ENCODE measurements at places on chromosomes 5 and 9.

DNA sequence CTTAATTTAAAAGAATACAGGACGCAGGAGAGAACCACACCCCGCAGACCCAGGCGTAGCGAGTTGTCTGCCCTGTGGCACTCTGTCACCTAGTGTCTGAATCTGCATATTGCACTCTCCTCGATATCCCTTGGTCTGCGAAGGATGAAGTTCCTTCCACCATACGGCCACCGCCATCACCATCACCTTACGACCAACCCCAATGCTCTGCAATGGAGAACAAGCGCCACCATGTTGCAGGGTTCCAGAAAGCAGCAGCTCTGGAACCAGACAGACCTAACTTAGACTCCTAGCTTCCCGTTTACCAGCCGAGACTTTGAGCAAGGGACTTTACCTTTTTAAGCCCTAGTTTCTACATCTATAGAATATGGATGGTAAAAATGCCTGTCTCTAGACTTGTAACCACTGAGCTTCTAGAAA lies 77.4 kb upstream of the DMRT1 start:
- peak; percentile 33 for DNase-seq

DNA sequence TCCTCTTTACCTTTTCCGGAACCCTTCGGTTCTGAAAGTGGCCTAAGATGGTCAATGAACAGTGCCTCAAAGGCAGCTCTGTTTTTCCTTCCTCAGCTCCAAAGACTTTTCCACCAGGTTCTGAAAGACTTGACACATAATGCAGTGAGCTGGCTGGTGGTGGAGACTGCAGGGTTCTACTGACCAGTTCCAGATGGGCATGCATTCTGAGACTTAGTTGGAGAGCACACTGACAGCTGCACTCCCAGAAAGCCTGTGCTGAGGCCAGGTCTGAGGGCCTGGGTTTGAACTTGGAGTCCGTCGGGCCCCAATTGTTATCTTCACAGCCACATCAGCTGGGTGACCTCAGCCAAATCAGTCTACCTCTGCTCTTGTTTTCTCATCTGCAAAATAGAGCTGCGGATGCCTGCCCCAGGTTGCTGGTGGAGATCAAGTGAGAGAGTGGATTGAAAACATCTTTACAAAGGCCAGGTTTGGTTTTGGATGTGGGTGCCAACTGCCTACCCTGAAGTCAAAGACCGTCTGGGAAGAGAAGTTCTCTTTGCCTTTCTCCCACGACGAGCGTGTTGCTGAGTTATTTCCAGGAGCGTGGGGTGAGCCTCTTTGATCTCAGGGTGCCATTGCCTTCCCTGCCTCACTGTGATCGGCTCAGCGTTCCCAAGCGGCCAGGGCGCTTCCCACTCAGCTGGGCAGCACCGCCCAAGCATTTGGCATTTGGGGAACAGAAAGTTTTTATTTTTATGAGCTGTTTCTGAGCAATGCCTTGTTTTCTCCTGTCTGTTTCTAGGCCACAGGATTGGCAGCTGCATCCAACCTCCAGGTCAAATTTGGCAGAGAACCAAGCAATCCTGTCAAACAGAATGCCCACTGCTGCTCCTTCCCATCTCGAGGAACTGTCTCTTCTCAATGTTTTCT lies 54.9 kb downstream of the RAD23B start:
- DNase-seq = peak; percentile 53

DNA sequence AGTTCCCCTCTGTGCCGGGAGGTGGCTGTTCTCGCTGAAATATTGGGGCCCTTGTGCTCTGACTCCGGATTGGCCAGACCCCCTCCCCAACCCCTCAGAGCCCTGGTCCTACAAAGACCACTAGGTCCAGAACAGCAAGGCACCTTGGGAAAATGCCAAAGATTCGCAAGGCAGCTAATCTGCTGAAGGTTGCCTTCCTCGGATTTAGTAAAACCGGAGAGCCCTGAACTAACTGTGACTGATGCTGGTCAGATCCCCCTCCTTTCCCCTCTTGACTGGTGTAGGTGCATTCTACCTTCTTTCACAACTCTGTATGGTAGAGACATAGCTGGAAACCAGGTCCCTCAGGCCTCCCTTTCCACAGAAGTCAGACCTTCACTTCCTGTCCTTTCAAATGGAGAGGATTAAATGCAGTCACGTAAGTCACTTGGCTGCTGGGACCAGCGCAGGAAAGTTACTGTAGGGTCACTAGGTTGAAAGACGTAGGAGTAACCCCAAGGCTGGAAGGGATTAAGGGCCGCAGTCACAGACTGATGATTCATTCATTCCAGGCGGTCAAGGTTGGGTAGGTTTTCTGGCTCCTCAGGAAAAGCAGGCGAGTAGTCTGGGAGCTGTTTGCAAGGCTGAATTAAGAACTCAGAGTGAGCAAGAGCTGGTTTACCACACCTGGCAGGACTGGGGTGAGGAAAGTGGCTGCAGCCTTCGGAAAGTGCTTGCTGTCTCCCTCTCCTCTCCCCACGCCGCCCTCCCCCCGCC lies 5.3 kb downstream of the BARX1 start:
- DNase-seq = no peak

GRCh38 chr9:136137321-136138265 lies 18.9 kb upstream of the TMEM250 start:
- no peak for DNase-seq

DNA sequence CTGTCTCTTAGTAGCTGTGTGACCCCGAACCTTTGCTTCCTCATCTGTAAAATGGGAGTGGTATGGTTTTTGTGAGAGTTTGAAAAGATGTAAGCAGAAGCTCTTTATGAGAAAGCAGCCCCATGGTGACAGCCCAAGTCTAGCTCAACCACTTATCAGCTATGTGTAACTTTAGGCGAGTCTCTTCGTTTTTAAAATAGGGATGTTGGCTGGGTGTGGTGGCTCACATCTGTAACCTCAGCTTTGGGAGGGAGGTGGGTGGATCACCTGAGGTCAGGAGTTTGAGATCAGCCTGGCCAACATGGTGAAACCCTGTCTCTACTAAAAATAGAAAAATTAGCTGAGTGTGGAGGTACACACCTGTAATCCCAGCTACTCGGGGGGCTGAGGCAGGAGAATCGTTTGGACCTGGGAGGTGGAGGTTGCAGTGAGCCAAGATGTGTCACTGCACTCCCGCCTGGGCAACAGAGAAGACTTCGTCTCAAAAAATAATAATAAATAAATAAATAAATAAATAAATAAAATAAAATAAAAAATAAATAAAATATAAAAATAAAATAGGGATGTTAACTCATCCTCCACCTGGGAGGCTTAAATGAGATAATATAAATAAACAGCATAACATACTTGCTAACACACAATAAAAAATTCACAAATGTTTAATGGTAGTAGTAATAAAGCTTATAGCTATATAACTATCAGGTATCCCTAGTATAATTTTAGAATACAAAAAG lies 71.7 kb downstream of the APBA1 start:
- DNase-seq = no peak

- no peak for DNase-seq
Measured at GRCh38 chr5:67290655-67291054, 94.1 kb upstream of the CD180 start.

DNA sequence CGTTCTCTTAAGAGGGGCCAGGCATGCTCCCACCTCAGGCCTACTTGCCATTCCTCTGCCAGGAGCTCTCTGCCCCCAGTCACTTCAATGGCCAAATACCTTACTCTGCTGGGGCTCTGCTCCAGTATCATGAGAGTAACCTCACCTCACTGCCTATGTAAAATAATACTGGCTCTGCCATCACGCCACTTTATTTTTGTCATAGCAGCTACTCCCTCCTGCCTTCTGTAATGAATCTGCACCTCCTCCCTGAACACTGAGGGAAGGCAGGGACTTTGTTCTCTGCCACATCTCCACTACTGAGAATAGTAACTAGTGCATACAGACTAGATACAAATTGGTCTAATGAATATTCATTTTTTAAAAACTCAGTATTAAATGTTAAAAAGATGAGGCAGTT lies 33.8 kb downstream of the MACROH2A1 start:
- no peak for DNase-seq

DNA sequence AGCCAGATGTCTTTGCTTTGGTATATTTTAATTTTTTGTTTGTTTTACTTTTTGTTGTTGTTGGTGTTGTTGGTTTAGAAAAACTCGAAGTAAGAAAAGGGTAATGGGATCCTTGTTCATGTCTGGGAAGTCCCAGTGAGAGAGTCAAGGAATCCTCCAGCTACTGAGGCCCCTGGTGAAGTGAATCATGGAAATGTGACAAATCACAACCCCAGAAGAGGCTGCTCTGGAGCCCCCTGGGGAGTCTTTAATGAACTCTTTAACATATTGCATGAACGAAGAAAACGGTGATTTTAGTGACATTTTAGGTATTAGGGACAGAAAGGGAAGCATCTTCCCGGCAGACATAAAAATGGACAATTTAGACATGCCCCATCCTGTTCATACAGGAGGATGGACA lies 41.3 kb downstream of the TMEM174 start:
- no peak for DNase-seq

- no peak for DNase-seq
Measured at GRCh38 chr5:32584646-32585045, 711 bp upstream of the SUB1 start.

DNA sequence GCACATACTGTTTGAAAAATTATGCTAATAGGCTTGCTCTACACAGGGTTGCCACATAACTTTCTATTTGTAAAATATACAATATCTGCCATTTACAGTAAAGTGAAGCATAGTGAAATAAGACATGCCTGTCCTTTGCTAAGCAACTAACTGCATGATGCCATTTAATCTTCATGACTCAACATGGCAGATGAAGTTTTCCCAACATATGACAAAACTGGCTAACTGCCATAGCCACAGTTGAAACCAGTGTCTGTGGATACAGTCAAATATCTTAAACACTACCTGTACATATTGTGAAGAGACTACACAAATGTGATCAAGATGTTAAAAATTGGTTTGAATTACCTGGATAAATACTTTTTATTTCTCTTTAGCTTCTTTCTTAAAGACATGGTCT lies 3.1 kb upstream of the DMAC1 start:
- peak; percentile 43 for DNase-seq

- DNase-seq = peak; percentile 24
Measured at GRCh38 chr9:118992813-118993794, 376.1 kb downstream of the BRINP1 start.

DNA sequence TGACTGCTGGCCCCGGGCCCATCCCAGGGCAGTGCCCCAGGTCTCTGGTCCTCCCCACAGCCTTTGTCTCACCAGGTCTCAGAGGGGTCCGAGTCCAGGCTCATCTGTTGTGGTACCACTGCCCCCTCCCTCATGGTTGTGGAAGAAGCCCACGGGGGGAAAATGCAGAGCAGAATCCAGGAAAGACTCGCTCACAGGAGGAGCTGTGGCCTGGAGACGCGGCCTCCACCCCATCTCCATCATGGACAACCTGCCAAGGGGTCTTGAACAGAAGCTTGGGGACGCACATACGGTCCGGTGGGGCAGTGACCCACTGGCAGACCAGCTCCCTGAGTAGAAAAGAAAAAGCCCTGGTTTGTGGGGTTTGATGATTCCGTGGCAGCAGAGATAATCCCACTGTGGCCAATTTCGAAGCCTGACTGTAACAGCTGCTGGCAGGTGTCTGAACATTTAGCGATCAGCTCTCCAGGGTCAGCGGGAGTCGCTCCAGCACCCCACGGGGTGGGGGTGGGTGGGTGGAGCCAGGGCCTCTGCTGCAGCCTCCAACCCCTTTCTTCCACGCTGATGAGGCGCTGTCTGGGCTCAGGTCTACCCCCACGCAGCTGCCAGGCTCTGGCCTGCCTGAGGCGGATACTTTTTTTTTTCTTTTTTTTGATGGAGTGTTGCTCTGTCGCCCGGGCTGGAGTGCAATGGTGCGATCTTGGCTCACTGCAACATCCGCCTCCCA lies 1.9 kb upstream of the GRIN1 start:
- DNase-seq = no peak

GRCh38 chr9:42388146-42388690 lies 204.8 kb downstream of the SPATA31A6 start:
- no peak for DNase-seq

- DNase-seq = peak; percentile 90
Measured at GRCh38 chr9:112569186-112569585, 82.6 kb downstream of the KIAA1958 start.

DNA sequence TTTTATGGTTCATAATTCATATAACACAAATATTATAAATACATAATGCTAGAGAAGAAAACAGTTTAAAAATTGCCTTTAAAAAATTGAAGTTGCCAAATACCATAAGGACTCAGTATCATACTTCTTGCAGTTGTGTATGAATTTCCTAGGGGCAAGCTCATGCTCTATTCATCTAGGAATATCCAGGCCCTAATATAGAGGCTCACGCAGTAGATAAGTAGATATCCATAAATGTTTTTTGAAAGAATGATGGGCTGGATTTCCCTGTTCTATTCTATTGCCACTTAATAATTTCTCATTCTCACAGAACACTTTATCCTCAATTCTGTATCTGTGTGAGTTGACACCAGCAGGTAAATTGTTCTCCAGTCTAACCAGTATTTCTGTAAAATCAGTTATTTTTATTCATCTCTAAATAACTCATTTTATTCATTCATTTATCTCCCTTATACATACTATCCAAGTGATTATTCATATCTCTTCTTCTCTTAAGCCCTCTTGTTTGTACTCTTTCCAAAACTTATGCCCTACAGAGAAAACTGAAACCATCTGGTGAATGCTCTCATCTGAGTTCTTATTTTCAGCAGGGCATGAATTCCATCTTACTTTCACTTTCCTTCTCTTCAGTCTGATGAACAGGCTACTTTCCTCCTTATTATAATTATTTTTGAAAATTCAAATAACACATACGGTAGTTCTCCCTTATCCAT lies 97.1 kb downstream of the SLC44A1 start:
- peak; percentile 60 for DNase-seq

DNA sequence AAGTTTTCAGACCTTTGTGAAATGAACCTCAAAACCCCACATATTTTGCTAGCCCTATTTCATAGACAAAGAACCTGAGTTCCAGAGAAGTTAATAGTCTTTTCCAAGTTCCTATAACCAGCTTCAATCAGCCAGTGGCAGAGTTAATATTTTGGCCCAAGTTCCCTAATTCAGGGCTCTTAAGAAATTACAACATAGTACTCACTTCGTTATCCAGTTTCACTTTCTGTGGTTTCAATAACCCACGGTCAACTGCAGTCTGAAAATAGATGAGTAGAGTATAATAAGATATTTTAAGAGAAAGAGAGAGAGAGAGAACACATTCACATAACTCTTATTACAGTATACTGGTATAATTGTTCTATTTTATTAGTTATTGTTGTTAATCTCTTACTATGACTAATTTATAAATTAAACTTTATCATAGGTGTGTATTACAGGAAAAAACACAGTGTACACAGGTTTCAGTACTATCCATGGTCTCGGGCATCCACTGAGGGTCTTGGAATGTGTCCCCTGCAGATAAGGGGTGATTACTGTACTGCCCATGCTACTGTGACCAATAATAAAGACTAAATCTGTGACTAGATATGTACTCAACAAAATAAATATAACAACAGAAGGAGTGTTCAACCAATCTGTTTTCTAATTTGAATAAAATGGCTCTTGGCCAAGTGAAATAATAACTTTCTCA lies 9.3 kb upstream of the MYOT start:
- peak; percentile 24 for DNase-seq

GRCh38 chr9:72213906-72214305 lies 64.7 kb downstream of the GDA start:
- DNase-seq = no peak

DNA sequence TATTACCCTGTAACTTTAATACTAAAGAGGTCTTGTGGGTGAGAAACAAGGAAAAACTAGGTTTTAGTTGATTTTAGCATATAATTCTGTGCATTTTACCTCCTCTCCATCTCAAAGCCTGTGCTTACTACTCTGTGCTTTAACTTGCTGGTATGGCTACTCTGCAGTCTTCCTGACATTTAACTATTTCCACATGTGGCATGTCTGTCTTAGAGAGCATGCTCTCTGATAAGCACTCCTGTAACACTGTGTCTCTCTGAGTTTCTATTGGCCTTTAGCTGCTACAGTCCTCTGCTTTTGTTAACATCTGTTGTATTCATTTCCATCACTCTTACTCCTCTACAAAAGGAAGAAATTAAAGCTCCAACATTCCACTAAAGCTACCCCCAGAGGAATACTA lies 418.3 kb downstream of the RAB3C start:
- no peak for DNase-seq
